ENCODE measurements at places on chromosomes 3 and 15.

- DNase-seq, result no peak
Measured at GRCh38 chr15:100879464-100880138, at the start of gene ALDH1A3. ALDH1A3 (plus strand) TSS chr15:100879831; CDS start chr15:100879908, 77 bp downstream.

GRCh38 chr15:69472562-69472961, 19.9 kb downstream of the RPLP1 start:
- DNase-seq, result no peak

GRCh38 chr3:58631742-58632141, 34.8 kb downstream of the FAM3D start:
- DNase-seq, result no peak

DNA sequence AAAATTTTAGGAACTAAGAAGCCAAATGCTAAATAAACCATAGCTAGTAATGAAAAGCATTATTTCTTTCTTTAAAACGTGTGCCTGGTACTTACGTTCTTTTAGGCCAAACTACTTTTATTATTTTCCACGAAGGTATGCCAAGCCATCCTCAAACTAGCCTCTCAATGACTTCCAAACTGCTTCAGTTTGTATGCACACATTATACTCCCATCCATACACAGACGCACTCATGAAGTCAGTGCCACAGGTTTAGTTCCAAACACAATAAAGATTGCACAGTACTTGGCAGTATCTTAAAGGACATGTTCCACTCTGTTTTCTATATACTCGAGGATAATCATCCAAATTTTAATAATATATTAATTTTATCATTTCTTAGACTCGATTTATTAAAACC, 609.2 kb upstream of the ZNF385D start:
- no peak for DNase-seq

DNA sequence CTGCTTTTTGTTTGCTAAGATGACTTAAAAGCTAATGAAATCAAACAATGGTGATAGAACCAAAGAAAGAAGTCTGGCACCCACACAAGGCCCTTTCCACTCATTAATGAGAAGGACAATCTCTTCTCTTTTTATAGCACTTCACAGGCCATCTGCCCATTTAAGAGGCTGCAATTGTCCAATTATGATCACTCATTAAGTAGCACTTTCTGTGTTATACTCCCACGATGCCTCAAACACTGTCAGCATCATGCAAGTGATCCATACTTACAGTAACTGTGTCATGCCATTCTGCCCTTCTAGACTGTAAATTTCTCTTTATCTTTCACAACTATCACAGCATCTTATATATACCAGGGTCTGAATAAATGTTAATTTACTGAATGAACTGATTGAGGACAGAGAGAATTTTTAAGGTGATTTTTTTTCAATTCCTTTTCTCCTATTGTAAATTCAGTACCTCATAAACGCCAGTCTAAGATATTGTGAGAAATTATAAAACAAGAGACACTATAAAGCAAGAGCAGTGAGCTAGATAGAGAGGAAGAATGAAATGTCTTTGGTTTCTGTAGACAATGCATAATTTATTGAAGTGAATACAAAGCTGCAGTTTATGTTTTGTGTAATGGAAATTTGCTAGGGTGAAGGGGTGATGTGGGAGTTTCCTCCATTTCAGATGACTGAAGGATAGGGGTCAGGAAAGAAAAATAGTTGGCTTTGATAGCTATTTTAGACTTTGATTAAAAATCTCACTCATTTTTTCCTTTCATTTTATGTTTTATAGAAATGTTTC, 17.3 kb downstream of the CD200 start:
- peak; percentile 90 for DNase-seq

GRCh38 chr3:134236505-134237170, 14.0 kb downstream of the RYK start:
- no peak for DNase-seq

DNA sequence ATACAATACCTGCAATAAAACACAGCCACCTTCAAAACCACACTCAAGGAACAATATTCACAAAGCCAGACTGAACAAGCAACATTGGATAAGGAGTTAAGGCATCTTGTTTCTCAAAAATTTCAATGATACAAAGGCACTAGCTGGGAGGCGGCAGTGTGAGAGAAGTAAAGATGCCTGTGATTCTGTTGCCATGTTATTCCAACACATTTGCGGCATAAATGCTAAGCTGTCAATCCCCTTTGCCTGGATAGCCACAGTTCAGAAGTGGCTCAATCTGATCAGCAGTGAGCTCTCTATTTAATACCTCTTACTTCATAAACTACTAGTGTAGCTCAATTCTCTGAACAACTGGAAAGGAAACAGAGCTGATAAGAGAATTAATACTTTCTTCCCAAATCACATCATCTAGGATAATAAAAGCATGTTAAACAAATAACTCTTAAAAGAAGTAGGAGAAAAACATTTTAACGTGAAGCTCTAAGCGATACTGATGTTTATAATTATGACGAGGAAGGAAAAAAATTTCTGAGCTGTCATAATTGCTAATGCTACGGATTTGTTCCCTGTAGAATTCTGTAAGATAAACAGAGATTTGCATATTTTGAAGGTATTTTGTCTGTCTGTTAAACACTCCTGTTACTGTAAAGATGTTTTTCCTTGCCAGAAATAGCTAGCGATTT, 358.4 kb downstream of the FOXP1 start:
- DNase-seq, result no peak

- no peak for DNase-seq
Measured at GRCh38 chr3:30193625-30194044, 412.8 kb upstream of the TGFBR2 start.

GRCh38 chr3:72601060-72601459, 247.2 kb downstream of the SHQ1 start:
- DNase-seq, result peak; percentile 88

- no peak for DNase-seq
Measured at GRCh38 chr3:70108546-70108945, 109.0 kb downstream of the SAMMSON start.

GRCh38 chr15:39059917-39060316, 495.3 kb upstream of the RASGRP1 start:
- no peak for DNase-seq

DNA sequence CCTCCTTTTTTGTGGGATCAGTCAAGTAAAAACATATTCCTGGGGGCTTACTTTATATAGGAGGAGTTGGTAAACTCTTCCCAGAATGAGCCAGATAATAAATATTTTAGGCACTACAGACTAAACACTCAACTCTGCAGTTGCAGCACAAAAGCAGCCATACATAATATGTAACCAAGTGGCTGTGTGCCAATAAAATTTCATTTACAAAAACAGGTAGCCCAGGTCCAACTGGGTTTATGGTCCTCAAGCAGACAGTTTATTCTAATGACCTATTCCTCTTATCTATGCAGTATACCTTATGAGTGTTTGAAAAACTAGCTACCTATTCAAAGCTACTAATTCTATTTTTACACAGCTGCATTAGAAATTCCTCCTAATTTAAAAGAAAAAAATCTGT, 61.8 kb downstream of the FAIM start:
- no peak for DNase-seq

GRCh38 chr15:79775821-79776220, 121.0 kb downstream of the MTHFS start:
- no peak for DNase-seq

DNA sequence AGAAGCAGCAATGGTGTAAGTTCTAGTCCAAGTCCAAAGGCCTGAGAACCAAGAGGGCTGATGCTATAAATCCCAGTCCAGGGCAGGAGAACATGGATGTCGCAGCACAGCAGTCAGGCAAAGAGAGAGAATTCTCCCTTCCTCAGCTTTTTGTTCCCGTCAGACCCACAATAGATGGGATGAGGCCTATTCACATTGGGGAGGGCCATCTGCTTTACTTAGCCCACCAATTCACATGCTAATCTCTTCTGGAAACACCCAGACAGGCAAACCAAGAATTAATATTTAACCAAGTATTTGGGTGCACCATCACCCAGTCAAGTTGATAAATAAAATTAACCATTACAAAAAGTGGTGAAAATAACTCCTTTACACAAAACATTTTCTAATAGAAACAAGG, 511.7 kb upstream of the UBE2E2 start:
- no peak for DNase-seq

DNA sequence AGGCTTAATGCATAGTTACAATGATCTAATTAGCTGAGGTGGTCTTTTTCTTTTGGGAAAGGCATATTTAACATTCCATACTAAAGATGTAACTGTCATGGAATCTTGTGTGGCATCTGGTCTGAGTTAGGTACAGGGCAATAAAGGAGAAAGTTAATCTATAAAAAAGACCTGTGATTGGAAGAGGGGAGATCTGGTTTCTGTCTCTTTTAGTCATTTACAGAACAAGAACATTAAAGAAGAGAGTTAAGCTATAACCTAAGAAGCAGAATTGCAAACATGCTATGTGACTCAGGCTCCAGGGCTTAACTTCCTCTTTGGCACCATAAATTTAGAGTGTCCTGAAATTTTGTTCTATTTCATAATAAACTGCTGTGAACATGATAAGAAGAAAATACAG, 47.2 kb upstream of the MME start:
- DNase-seq, result no peak

GRCh38 chr3:49722896-49723295, 855 bp downstream of the GMPPB start:
- no peak for DNase-seq

DNA sequence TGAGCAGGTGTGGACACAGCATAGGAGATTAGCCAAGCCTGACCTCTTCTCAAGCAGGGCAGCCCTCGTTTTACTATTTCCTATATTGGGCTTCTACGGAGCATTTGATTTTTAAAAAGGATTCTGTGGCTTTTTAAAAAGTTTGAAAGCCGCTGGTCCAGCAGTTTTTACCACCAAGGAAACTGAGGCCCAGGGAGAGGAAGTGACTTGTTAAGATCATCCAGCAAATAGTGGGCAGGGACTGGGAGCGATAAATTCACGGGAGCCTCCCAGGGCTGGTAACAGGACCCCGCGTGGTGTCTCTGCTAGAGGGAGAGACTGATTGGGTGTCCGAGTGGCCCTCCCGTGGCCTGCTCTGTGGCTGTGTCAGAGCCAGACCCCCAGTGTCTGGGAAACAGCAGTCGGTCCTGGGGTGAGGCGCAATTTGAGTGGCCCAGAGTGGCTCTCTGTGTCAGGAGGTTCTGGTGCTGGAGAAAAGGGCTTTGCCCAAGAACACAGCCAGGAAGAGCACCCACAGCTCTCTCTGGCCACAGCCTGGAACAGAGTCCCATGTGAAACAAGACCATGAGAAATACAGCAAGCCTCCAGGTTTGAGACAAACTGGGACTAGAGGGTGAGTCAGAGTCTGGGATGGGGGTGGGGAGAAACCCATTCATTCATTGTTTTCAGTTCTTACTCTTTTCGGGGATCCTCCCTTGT, 4.2 kb downstream of the FURIN start:
- DNase-seq, result no peak

- no peak for DNase-seq
Measured at GRCh38 chr15:41940441-41940857, 31.9 kb downstream of the EHD4 start.

DNA sequence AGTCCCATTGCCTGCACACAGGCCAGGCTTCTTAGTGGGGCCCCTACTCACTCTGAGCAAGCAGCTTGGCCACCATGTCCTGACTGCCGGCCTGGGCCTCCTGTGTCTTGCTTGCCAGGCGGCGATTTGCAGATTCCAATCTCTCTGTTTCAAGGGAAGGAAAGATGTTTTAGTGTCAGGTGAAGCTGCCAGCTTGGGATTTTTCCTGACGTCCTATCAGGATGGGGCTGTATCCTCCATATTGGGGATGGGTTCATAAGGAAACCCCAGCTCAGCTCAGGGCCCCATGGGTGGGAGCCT, 8.5 kb downstream of the AMOTL2 start:
- DNase-seq, result no peak

GRCh38 chr15:90343302-90343790, 8.7 kb upstream of the ZNF774 start:
- DNase-seq, result no peak

DNA sequence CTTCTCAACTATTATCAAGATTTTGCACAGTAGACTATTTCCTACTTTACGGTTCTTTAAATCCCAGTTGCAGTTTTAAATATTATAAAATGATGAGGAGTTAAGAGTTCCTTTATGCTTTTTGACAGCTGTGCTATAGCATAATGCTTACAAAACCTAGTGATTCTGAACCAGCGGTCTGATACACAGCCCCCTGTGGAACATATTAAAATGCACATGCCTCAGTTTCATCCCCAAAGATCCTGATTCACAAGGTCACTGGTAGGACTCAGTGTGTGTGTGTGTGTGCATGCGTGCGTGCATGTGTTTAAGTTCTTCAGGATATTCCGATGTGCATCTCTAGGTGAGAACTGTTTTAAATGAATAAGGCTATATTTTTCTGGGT, 330.1 kb upstream of the TPM1 start:
- no peak for DNase-seq

- no peak for DNase-seq
Measured at GRCh38 chr3:177382944-177383343, 185.7 kb upstream of the TBL1XR1 start.

- DNase-seq, result no peak
Measured at GRCh38 chr3:155070932-155071387, 9.2 kb upstream of the MME start.

DNA sequence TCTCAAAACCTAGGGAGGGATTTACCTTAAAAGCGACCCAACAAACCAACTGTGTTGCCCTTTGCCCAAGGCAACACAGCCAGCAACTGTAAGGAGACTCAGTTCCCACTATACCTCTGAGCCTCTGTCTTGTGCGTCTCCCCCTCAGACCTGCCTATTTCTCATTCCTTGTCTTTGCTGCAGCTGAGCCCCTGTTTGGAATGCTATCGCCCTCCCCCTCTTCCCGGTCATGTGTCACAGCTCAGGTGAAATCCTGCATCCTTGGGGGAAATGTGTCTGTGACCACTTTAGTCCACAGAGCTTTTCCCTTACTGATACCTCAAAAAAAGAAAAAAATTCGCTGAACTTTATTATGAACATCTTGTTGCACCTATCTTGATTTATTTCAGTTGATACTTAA, 52.0 kb upstream of the LRIG1 start:
- DNase-seq, result no peak

DNA sequence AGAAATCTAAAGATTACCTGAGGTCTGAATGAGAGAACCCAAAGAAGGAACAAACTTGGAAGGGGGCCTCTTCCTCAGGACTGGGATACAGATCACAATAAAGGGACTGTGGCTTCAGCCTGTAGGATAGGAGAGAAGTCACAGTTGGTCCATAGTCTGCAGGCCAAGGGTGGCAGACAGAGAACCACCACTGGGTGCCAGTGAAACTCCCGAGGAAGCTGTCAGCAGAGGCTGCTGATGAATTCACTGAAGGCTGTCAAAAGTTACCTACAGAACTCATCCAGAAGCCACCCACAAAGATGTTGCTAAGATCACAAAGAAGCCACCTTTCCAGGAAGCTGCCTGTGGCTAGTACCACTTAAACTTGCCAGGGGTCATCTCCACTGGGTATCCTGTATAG, 78.5 kb downstream of the TMCO5A start:
- DNase-seq, result no peak

- DNase-seq, result no peak
Measured at GRCh38 chr15:36472672-36473071, 106.8 kb upstream of the CDIN1 start.

GRCh38 chr3:139466360-139466759, 10.0 kb downstream of the RBP2 start:
- DNase-seq, result no peak

GRCh38 chr15:73752806-73753193, 351 bp downstream of the INSYN1 start:
- no peak for DNase-seq
